ENCODE measurements at places on chromosomes 2 and 18.

DNA sequence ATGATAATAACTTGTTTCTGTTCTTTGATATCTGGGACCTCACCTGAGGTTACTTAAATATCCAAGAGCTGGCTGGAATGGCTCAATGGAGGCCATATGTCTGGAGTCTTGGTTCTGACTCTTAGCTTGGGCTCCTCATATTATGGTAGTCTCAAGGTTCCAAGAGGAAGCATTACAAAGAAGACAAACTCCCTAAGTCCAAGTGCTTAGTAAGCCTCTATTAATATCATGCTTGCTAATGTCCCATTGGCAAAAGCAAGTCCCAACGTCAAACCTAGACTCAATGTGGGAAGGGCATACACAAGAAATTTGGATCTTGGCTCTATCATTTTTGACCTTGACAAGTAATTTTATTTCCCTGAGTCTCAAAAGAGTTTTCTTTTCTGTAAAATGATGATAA is 49.2 kb upstream of the SPOPL start:
- no peak for DNase-seq

GRCh38 chr18:40243607-40244006 is 1711.4 kb upstream of the PIK3C3 start:
- no peak for DNase-seq

GRCh38 chr2:193141-193671 is 70.6 kb downstream of the SH3YL1 start:
- no peak for DNase-seq

DNA sequence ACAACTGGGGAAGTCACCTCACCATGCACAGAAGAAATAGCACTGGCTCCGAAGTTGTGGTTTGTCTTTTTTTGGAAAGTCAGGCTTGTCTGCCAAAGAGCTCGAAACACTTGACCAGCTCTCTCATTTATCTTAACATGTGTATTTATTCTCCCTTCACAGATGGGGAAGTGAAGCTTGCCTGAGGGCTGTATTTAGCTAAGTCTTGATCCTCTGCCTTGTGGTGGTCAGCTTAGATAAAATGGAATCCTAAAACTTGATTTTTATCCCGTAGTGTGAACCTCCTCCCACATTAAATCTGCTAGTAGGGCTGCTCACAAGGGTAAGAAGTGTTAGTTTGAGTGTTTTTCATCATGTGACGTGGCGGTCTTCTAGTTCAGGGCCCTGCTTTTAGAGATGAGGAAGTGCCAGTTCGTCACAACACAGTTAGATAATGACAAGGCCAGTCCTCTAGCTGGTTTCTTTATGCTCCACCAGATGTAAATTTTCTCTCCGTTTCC is 89.7 kb downstream of the TMEM247 start:
- DNase-seq = no peak

- no peak for DNase-seq
Measured at GRCh38 chr2:231222318-231223000, 24.0 kb downstream of the ARMC9 start.

GRCh38 chr2:25951071-25951547 is 31.2 kb downstream of the KIF3C start:
- DNase-seq = peak; percentile 66

DNA sequence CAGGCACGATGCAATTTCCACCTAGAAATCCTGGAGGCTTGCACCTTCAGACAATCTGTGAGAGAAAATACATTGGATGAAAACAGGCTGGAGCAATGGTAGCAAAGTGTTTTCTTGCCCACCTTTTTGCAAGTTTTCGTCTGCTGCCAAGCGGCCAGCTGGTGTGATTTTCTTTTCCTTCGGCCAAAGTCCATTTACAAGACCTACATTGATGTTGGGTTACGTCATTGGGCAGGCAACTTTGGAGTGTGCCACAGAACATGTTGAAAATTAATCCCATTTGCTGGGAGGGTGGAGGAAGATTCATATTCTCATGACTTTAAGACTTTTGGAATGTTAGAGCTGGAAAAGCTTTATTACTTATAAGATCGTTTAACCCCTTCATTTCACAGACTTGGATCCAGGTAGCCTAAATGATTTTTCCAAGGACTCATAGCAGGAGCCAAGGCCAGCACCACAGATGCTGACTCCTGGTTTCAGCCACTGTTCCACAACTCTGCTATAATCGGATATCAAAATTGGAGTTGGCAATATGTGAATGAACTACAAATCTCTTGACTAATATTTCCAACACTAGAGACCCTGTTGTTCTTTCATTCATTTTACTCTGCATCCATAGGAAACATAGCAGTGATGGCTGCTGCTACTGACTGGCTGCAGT is 352.1 kb downstream of the RND3 start:
- no peak for DNase-seq

- no peak for DNase-seq
Measured at GRCh38 chr18:765764-766549, 46.1 kb downstream of the YES1 start.

DNA sequence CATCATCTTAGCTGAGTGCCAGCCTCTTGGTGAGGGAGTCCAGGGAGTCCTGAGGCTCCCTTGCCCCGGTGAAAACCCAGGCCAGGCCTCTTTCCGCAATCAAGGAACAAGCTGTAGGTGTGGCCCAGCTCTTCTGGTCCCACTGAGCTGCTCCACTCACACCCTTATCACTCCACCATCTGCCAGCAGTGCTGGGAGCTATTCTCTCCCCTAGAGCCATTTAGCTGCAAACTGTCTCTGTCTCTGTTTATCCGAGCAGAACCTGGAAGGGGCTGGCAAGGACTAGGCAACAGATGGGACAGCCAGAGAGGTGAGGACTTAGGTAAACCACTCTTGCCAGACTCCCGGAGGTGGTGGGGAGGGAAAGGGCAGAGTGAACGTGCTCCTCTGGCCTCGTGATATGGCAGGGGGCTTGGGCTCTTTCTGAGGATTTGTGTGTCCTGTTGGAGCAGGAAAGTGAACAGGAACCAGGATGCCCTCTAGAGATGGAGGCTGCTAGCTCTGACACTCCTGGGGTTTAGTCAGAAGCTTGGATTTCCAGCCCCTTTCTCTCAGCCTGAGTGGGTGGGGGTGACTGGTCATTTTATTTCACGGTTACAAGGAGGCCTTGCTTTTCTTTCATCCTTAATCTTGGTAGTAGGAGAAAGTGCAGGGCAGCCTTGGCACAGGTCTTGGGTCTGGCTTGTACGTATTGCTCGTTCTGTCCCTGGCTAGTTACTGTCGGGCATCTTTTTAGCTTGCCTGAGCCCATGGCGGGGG is 19.6 kb downstream of the B3GNT2 start:
- no peak for DNase-seq

GRCh38 chr2:76450024-76450475 is 739.3 kb upstream of the GCFC2 start:
- no peak for DNase-seq

DNA sequence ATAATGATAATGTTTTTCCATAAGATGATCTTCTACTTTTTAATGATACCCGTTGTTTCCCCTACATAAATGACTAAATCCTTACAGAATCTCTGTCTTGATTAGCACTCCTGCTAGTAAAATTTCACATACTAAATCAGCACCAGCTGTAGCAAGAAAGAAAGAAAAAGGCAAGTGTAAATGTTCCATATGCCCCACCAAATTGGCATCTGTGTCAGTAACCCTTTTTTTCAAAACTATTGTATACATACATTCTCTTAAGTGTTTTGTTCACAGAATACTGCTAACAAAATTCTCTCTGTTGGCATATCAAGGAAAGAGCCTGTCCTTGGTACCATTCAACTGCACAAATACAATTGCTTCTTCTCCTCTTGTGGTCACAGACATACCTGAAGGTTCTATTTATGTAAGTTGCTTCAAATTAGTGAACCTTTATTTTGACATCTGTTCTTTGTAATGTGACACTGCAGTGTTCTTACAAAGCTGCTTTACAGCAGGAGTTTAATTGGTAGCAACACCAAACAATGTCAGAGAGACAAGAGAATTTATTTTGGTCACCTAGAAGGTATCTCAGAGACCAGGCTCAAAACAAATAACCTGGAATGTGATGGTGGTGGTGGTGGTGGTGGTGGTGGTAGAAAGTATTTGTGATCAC is 641.9 kb downstream of the ZEB2 start:
- no peak for DNase-seq

- no peak for DNase-seq
Measured at GRCh38 chr2:239550357-239550756, 149.5 kb upstream of the HDAC4 start.

GRCh38 chr18:3594760-3595368 is 144.9 kb downstream of the TGIF1 start:
- DNase-seq = peak; percentile 37

DNA sequence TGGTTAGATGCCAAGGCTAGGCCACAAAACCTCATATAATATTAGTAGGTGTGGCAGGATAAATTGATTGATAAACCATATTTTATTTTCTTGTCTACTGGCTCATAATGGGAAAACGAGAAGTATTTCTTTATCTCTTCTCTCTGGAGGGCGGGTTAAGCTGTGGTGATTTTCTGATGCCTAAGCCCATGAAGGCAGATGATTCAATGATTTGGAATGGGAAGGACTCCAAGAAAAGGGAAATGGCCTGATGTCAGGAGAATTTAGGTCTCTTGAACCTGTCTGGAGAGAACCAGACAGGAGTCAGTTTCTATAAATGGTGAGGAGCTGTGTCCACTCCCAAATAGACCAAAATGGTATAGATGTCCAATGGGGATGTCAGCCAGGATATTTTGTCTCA is 18.7 kb upstream of the MAP4K3 start:
- DNase-seq = no peak

DNA sequence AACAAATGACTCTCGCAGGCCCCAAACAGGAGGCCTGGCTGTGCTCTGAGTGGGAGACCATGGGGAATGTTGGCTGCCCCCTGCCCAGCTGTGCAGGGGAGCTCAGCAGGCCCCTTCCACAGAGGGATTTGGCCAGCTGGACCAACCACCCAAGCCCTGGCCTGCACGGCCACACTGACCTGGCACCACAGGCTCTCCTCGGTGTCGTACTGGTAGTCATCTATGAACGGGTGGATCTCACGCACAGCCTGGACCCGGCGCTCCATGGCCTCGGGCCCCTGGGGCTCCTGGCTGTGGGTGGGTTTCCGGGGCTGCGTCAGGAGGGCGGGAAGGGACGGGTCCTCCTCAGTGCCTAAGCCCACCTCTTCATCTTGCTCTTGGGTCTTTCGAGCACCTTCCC is 74.5 kb downstream of the POLR1A start:
- no peak for DNase-seq

DNA sequence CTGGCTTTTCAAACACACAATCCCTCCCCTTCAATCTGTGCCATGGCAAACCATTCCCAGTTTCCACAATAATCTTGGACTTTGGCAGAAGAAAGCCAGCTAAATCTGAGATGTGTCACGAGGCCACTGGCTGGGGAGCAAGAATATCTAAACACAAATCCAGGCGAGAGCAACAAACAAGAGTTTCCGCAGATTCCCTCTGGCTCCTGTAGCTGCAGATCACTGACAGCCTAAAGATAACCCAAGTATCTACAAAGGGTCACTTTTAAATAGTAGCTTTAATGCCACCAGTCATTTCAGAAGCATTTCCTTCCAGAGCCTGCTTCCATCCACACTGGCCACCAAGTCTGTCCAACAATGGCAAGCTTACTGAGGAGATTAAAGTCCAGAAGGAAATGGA is 86.9 kb downstream of the ACVR1 start:
- no peak for DNase-seq

DNA sequence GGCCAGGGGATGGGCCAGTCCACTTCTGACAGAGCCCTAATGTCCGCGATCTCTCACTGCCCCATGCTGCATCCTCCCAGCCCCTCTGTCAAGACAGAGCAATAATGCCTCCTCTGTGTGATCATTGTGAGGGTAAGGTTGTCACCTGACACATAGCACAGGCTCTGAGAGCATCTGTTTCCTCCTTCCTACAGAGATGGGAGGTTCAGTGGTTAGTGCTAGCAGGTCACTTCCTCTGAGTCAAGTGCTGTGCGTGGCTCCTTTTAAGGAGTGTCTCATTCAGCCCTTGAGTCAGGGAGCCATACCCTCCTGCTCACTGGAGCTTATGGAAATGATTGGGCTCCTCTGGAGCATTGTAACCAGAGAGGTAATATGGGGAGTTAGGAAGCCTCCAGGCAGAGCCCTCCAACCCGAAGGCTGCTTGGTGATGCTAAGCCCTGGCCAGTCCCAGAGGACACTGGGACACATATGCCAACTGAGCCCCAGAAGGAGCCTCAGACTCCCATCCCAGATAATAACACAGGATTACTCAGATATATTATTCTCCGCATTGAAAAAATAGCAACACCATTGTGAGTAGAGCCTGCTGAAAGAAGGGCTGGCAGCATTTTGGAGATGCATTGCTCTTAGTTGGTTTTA is 189.0 kb downstream of the GALNT1 start:
- no peak for DNase-seq

DNA sequence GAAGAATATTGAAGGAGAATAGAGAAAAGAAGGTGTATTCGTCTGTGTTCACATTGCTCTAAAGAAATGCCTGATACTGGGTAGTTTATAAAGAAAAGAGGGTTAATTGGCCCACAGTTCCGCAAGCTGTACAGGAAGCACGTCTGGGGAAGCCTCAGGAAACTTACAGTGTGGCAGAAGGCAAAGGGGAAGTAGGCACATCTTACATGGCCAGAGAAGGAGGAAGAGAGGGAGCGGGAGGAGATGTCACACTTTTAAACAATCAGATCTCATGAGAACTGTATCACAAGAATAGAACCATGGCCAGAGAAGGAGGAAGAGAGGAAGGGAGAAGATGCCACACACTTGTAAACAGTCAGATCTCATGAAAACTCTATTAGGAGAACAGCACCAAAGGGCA is 159.6 kb upstream of the TPO start:
- no peak for DNase-seq

DNA sequence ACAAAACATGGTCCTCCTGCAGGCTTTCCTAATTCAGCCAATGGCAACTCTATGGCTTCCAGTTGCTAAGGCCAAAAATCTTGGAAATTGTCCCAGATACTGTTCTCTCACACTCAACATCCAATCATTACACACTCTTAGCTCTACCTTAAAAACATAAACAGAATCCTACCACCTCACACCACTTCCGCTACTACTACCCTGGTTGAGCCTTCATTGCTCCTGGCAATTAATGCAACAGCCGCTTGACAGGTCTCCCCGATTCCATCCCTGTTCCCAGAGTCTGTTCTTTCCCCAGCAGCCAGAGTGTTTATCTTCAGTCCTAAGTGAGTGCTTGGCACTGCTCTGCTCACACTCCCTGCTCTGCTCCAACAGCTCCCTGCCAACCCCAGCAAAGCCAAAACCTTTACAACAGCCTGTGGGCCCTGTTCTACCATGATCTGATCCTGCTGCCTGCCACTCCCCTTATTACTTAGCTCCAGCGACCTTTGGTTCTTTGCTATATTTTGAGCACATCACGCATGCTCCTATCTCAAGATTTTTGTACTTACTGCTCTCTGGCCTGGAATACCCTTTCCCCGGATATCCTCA is 67.5 kb upstream of the AMMECR1L start:
- no peak for DNase-seq

DNA sequence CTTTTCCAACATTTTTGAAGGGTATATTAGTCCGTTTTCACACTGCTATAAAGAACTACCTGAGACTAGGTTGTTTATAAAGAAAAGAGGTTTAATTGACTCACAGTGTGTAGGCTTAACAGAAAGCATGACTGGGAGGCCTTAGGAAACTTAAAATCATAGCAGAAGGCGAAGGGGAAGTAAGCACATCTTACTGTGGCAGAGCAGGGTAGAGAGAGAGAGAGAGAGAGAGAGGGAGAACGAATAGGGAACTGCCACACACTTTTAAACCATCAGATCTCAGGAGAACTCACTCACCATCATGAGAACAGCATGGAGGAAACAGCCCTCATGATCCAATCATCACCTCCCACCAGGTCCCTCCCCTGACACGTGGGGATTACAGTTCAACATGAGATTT is 420.3 kb downstream of the SOCS6 start:
- DNase-seq = no peak

GRCh38 chr2:42360890-42361727 is at the start of gene COX7A2L:
Gene COX7A2L (minus strand): TSS chr2:42361217. CDS start chr2:42361161, 56 bp downstream.
- peak; percentile 96 for DNase-seq

- no peak for DNase-seq
Measured at GRCh38 chr2:221555494-221555846, 16.6 kb downstream of the EPHA4 start.

All from activated CD4-positive, alpha-beta T cell treated with anti-CD3 and anti-CD28 coated beads for 4 hours (primary cell).